ENCODE measurements at places on chromosomes 16 and 17. TPM values are rescaled to one million over a fixed set of nuclear protein-coding genes. Genes with fewer than 3 reads are reported as not detected.

Gene CFDP1
- 32.7 TPM for total RNA-seq

DNA sequence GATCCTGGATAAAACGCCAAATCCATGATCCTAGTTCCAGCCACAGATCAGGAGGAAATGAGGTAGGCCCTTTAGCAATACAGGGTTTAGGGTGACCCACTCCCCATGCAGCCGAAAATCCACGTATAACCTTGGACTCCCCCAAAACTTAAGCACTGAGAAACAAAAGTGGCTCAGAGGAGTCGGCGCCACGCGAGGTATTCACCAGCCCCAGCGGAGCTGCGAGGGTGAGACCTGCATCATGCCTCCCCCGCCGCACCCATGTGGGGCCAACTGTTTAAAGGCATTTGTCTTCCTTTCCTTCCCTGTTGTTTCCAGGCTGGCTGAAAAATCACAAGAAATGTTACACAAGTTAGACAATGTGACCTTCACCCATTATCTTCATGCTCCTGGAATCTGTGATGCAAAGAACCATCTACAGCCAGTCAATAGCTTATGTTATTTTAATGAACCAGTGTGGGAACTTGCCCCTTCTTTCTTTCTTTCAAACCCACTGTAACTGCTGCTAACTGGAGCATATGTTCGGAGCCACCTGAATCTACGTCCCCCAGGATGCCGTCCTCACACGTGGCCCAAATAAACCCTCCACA, 98.2 kb upstream of the METRNL start:
- DNase-seq, result no peak

DNA sequence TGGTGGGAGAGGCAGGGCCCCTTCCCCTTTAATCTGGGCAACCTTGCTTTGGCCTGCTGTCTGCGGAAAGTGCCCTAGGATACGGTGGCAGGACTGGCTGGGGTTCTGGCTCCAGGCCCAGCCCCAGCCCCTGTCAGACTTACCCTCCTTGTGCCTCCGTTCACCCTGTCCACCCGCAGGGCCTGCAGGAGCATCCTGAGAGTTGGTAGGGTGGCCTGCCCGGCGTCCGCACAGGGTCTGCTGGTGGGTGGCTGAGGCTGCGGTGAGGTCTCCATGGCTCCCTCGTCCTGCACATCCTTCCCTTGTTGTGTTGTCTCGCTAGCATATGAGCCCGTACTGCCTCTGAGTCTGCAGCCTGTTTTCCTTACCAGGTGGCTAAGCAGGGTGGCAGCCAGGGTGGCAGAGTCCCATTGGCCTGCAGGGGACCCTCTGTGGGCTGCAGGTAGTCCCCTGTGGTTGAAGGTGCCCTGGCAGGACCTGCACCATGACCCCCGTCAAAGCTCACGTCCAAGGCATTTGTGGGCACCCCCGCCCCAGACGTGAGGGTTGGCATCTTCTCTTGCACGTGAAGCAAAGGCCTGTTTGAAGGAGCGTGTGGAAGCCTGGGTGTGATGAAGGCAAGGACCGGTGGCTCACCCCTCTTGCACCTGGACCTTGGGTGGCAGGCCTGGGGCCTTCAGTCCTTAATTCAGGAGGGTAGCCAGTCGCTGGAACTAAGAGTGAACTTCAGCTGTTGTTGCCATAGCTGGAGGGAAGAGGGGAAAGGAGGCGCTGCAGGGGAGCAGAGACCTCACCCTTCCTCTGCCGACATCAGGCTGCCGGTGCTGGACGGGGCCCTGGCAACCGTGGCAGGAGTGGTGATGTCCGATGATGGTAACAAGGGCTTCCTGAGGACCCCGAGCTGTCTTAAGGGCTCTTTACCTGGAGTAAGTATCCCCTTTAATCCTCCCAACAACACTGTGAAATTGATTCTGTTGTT, 293.7 kb downstream of the SEC14L1 start:
- DNase-seq, result no peak

Gene PSMD11
- 82.2 TPM for total RNA-seq

- DNase-seq, result no peak
Observed at GRCh38 chr16:85930301-85930700, 31.3 kb downstream of the IRF8 start.

- no peak for DNase-seq
Observed at GRCh38 chr16:11325404-11326083, 19.7 kb upstream of the RMI2 start.

DNA sequence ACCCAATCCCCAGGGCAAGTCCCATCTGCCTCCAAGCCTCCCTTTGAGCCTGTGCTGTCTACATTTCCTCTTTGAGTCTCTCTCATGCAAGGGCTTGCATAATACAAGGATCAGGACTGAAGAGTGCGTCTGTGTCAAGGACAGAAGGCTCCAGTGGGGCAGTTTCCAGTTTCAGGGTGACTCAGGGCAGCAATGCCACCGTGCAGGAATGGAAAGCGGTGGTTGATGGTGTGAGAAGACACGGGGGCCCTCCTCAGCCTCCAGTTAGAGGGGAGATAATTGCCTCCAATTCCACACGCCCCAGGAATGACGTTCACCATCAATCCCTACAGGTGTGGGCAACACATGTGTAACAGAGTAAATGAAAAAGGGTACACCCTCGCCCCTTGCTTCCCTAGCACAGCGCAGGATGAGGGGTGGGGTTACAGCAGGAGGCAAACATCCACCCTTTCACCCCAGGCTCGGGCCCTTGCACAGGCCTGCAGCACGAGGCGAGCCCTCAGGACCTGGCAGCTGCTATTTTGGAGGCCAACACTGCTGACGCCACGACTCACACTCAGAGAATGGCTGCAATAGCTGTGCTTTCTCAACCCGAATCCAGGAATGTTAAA, 24.8 kb upstream of the SLC25A19 start:
- no peak for DNase-seq

- DNase-seq, result no peak
Observed at GRCh38 chr16:11886881-11887280, 28.9 kb downstream of the GSPT1 start.

DNA sequence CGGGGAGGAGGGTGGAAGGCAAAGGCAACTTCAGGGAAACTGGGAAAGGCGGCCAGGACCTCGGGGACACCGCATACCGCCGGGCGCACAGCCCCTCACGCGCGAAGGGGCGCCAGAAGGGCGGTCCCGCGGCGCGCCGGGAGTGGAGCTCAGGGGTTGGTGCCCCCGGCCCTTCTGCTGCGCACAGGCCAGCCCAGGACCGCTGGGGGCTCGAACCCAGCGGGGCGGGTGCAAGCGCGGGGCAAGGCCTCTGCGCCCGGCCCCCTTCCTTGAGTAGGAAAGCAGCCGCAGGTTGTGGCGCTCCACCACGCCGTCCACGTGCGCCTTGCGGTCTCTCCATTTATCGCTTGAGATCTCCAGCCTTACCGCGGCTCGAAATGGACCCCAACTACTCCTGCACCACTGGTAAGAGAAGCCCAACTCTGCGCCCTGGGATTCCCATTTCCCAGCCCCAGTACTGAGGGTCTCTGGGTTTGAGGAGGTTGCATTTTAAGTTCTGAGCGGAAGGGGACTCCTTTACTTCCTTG, 3.0 kb upstream of the MT1A start:
- no peak for DNase-seq

- DNase-seq, result no peak
Observed at GRCh38 chr17:45851022-45851421, 6.3 kb downstream of the SPPL2C start.

DNA sequence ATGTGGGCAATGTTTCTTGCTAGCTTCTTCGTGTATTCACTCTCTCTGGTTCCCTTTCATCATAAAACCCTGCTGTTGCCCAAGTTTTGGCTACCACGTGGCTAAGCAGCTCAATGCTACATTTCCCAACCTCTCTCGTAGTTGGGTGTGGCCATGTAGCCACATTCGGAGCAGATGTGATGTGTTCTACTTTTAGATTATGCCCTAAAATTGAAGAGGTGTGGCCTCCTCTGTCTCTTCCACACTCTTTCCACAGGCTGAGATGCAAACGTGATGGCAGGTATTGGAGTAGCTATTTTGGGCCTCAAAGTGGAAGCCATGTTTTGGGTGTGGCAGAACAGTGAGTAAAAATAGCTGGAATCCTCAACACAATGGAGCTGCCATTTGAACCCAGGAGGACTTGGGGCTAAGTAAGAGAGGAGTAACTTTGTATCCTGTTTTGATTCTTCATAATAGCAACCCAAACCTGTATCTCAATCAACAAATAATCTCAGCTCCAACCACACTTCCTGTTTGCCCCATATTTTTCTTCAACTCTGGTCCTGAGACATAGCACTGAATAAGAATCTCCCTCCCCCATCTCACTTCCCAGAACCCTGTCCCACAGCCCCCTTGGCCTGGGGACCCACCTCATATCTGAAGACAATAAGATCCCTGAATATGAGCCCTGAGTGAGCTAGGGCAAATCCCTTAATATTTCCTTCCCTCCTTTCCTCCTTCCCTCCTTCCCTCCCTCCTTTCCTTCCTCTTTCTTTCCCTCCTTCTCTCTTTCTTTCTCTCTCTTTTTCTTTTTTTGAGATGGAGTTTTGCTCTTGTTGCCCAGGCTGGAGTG, 4.0 kb downstream of the NUPR1 start:
- peak; percentile 42 for DNase-seq

DNA sequence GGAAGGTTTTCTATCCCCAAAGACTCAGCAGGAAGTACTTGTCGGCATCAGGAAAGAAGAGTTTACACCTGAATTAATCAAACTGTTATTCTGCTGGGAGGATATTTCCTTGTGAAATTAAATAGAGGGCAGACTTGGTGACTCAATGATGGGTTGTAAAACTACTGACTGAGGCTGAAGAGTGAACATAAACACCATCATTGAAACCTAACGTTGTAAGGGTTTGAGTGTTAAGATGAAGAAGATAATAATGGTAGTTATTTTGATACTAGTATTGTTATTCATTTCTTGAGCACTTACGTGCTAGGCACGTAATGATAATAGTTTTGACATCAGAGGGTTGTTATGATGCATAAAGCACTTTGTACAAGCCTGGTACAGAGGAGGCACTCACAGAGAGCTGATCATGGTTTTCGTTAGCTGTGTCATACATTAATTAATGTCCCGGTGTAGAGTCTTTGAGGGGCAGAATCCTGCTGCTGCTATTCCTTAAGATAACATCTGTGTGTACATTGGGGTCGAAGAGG, 64.2 kb upstream of the CACNG3 start:
- no peak for DNase-seq

GRCh38 chr16:81521141-81521626, 76.6 kb downstream of the CMIP start:
- DNase-seq, result no peak

Gene METTL16
- total RNA-seq, result 22.7 TPM

Gene PLLP
- 8.2 TPM for total RNA-seq

Gene GGT6
- total RNA-seq, result not detected

Gene KRTAP16-1
- not detected for total RNA-seq

DNA sequence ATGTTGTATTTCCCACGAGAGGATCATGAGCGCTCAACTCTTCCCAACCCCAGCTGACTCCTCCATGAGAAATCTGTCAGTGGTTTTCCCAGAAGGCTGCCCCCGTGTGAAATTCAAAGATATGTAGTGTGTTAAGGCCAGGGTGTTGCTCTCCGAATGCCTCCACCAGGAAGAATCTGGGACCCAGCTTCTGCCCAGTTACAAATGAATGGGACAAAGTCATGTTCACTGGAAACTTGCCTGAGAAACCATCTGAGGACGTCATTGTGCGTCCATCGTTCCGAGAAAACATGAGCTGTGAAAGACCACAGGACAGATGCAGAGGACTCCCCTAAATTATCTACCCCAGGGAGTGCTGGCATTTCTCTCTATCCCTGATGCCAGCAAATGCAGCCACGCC, 86.0 kb downstream of the AIPL1 start:
- no peak for DNase-seq

DNA sequence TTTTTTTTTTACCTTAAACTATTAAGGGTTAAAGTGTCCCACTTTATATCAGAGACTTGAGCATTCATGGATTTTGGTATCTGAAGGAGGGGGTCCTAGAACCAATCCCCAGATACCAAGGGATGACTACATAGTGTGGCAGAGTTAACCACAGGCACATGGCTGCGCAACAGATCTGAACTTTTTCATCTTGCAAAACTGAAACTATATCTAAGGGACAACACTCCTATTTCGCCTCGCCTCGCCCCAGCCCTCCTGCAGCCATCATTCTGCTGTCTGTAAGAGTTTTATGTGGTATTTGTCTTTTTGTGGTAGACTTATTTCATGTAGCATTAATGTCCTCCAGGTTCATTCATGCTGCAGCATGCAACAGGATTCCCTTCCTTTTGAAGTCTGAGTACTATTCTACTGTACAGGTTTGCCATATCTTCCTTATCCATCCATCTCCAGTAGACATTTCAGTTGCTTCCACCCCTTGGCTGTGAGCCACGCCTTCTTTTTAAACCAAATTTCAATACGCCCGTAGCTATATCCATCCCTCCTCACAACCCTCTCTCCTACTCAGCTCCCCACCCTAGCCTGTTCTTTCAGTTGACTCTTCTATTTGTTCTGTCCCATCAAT, 53.2 kb downstream of the AMFR start:
- DNase-seq, result no peak

GRCh38 chr17:71850812-71851211, 270.0 kb upstream of the SOX9 start:
- no peak for DNase-seq

DNA sequence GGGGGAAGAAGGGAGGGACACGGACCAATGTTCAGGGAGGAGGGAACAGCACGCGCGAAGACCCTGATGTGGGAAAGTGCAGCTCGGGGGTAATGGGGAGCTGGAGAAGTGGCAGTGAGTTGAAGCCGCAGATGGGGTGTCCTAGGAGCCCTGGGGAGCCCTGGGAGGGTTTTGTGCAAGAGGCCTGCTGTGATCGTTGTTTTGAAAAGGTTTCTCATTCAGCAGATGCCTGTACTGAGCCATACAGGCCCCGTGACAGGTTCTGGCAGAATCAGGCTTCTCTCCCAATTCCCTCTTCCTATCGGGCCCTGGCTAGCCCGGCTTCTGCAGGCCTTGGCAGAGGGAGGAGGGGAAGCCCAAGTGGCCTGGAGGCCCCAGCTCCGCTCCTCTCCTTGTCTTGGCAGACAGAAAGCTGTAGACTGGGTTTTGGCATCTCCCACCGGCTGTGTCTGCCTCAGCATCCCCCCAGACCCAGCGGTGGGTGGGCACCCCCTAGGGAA, 38.4 kb upstream of the EMP2 start:
- no peak for DNase-seq

Gene MT1G
- 5.1 TPM for total RNA-seq

Gene PABPN1L
- total RNA-seq, result not detected

Data from left cardiac atrium (tissue), 4 donors.